A549 treated with dexamethasone at 1 μM for 4 hours (cell line): ENCODE measurements at places on chromosomes 7 and 10. TPM values are rescaled to one million over a fixed set of nuclear protein-coding genes. Genes with fewer than 3 reads are reported as not detected.

The FOXI2 gene
- not detected in 5 replicates for total RNA-seq

The CALCR gene
- 0.05 to 0.08 TPM (median 0.06 TPM) in 3 of 5 replicates, not detected in the others for total RNA-seq

The SPDYE11 gene
- total RNA-seq, result not detected in 5 replicates

The IKZF1 gene
- not detected in 5 replicates for total RNA-seq

The C10orf67 gene
- 0.06 to 0.09 TPM (median 0.07 TPM) in 3 of 5 replicates, not detected in the others for total RNA-seq

The BTBD16 gene
- total RNA-seq, result 0.43 to 0.81 TPM (median 0.70 TPM) in 5 replicates

The PDE1C gene
- 2.4 to 4.0 TPM (median 3.1 TPM) in 5 replicates for total RNA-seq

The DNAJC12 gene
- total RNA-seq, result 37.8 to 66.0 TPM (median 44.4 TPM) in 5 replicates

The OR13A1 gene
- total RNA-seq, result 0.04 to 0.05 TPM in 2 of 5 replicates, not detected in the others
